Activated T-cell treated with anti-CD3 and anti-CD28 coated beads, Interleukin-2, amount 50 U/mL, for 72 hours (primary cell): ENCODE measurements at places on chromosomes 2 and 18. TPM values are rescaled to one million over a fixed set of nuclear protein-coding genes. Genes with fewer than 3 reads are reported as not detected.

DNA sequence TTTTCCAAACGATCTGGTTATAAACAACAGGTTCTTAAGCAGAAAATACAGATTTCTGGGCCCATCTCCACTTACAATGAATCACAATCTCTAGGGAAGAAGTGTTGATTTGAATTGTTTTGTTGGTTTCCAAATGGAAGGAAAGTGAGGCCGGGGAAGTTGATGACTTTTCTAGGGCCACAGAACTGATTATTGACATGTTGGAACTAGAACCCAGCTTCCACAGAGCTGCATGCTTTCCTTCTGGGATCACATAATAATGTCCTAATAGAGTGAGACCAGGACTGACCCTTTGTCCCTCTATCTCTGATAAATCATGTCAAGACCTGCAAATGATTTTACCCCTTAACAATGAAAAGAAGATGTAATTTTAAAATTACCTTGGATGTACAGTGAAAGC lies 332.2 kb downstream of the OSR1 start:
- DNase-seq = no peak

DNA sequence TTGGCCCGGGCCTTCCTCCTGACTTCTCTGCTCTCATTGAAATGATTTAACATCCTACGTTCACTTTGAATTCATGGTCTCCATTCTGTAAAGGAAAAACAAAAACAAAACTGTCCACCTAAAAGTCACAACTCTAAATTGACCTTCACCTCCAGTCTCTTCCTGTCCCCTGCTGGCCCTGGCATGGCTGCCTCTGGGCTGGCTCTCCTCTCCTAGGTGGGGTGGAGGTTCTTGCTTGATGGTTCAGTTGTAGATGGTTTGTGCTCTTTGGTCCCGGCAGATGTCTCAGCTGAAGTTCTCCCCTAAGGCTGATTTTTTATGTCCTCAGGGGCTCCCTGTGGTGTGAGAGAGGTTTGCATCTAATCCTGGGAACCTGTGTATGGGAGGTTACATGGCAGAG lies 121.1 kb downstream of the ACKR3 start:
- no peak for DNase-seq

DNA sequence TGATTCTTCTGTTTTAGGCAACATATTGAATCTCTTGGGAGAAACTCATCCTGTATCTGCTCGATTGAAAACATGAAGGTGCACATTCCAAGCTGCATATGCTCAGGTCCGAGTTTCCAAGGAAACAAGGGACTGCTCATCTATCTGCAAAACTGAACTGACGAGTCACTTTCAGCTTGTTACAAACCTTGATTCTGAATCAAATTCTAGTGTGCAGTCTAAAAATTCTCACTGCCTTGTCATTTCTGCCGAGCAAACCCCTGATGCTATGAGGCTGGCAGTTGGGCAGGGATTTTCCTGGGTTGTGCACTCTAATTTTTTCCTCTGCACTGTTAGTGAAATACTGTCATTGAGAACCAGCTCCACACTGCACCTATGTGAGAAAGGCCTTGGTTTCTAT lies 101.3 kb upstream of the ETAA1 start:
- DNase-seq = no peak

MAPK4 gene
- total RNA-seq = not detected

FNDC4 gene
- 0.24 TPM for total RNA-seq
